Activated T-cell treated with anti-CD3 and anti-CD28 coated beads for 4 hours (primary cell): ENCODE measurements at places on chromosomes 2 and 18.

DNA sequence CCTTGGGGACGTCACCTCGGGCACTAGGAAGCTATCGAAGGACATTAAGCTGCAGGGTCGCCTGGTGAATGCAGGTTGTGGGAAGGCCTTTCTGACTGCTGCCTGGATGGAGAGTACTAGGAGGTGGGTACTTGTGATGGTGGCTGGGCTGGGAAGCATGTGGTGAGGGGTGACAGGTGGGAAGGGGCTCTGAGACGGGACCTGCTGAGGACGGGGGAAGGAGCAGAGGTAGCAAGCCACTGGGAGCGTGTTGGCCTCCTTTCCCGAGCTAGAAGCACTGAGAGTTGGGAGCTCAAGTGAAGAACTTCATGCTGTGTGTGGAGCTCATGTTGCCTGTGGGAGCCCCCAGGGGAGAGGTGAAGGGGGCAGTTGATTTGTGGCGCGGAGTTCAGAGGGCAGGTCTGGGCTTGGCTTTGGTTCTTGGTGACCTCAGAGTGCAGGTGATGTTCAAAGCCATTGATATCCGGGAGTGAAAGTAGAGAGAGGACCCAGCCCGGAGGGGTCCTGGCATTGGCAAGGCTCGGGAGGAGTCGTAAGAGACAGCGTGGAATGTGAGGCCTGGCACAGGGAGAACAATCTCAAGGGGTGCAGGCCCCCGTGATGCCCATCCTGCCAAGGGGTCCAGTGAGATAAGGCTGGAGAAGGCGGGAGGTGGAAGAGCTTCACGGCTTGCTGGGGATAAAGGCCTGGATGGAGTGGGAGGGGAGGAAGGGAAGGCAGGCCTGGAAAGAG lies 13.2 kb downstream of the MROH2A start:
- DNase-seq = no peak

- no peak for DNase-seq
Observed at GRCh38 chr2:201939453-201939941, 94.2 kb upstream of the FZD7 start.

- DNase-seq = no peak
Observed at GRCh38 chr2:190158798-190159434, 96.4 kb upstream of the MSTN start.

DNA sequence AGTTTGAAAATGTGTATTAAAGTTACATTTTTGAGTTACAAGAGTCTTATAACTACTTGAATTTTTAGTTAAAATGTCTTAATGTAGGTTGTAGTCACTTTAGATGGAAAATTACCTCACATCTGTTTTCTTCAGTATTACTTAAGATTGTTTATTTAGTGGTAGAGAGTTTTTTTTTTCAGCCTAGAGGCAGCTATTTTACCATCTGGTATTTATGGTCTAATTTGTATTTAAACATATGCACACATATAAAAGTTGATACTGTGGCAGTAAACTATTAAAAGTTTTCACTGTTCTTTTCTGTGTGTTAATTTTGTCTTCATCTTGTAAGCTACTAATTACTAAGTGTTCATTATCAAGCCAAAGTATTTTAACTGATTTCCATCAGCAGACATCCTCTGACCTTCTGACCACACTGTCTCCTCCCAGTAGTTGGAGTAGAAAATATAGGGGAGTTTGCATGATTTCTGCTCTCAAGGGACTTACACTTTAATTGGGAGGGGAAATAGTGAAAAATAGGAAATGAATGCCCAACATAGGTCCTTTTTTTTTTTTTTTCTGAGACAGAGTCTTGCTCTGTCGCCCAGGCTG lies 4.3 kb downstream of the PMAIP1 start:
- no peak for DNase-seq

GRCh38 chr2:12099374-12099773 lies 352.9 kb downstream of the LPIN1 start:
- DNase-seq = no peak

GRCh38 chr2:170501421-170502043 lies 213.6 kb upstream of the SP5 start:
- no peak for DNase-seq

GRCh38 chr18:34153711-34154110 lies 71.0 kb downstream of the NOL4 start:
- DNase-seq = no peak

DNA sequence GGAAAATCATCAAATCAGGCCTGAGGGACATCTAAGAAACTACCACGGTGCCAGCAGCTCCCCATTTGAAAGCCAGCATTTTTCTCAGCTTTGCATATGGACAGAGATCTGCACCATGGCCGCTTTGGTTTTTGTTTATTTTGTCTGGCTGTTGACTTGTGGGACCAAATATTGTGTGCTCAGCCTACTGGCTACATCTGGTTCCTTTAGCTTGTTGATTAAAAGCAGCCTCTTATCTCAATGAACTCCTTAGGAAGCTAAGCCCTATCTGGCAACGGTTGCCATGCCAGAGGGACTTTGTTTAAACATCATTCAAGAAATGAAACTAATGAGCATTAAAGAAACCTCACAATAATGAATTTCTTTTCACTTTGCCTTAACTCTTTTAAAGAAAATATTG lies 32.4 kb upstream of the CCDC150 start:
- no peak for DNase-seq

DNA sequence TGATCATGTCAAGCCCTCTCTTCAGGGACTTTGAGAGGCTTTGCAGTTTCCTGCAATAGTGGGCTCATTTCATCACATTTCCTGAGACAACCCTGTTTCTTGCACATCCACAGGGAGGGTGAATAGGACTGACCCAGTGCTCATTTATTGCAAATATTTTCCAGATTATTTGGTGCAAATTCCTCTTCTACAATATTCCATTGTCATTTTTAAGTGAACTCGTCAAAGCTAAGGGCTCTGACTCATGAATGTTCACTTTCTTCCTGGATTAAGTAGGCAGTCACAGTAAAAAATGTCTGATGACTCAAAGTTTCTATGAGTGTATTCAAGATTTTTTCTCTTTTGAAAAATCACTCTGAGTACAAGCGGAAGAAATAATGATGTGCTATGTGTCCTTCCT lies 225.5 kb upstream of the GALNT5 start:
- no peak for DNase-seq

- no peak for DNase-seq
Observed at GRCh38 chr2:191436368-191437055, 191.3 kb downstream of the MYO1B start.

DNA sequence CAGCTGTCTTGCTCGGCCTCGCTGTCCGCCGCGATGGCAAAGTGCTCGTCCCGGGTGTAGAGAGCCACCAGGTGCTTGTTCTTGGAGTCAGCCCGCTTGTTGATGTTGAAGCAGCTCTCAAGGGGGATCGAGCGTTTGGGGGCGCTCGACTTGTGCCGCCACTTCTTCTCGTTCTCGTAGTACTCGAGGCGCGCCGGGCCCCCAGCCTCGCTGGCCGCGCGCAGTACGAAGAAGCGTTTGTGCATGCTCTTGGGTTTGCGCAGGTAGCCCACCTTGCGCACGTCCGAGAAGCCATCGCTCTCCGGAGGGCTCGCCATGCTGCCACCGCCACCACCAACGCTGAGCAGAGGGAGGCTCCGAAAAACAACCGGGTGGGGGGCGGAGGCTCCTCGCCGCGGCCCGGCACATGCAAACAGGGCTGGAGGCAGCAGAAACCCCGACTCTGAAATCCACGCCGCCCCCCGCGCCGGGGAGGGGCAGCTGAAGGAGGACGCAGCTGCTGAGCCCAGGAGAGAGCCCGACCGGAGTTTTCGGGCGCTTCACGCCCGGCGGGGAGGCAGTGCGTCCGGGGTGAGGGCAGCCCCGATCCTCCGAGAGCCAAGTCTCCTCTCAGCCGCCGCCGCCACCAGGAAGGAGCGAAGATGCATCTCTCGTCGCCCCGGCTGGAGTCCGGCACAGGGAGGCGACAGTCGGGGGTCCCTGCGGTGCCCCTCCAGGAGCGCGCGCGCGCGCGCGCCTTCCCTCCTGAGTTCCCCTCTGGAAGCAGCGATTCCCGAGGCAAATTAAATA lies 1.0 kb downstream of the IRS1 start:
- DNase-seq = no peak

DNA sequence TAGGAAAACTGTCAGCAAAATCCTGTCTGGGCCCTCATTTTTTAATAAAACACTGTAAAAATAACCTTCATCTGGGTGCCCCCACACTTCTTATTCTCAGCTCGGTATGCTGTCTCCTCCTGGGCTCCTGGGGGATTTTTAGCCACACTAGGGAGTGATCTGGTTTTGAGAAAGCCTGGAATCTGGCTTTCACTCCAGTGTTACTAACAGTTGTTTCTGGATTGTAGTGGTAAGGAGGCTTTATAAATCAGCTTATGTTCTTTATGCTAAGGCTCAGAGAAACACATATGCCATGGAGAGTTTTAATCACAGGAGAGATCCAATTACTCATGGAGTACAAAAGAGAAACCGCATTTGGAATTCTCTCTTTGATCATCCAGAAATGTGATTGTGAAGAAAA lies 744.3 kb upstream of the SOX11 start:
- DNase-seq = no peak

DNA sequence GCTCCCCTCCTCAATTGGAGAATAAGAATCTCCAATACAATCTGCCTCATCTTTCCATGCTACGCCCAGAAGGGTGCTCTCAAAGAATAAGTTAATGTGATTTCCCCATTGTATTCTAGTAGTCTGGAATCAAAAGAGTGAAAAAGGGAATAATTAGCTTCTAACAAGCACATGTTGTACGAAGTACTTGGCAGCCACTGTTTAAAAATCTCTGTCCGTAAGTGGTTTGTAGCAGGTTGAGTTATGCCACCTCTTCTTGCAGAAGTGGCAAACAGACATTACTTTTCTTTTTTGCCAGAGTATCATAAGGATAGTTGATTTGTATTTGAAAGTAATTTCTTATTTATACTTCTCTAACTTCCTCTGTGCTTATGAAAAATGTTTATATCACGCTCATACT lies 184.7 kb downstream of the CD226 start:
- no peak for DNase-seq

DNA sequence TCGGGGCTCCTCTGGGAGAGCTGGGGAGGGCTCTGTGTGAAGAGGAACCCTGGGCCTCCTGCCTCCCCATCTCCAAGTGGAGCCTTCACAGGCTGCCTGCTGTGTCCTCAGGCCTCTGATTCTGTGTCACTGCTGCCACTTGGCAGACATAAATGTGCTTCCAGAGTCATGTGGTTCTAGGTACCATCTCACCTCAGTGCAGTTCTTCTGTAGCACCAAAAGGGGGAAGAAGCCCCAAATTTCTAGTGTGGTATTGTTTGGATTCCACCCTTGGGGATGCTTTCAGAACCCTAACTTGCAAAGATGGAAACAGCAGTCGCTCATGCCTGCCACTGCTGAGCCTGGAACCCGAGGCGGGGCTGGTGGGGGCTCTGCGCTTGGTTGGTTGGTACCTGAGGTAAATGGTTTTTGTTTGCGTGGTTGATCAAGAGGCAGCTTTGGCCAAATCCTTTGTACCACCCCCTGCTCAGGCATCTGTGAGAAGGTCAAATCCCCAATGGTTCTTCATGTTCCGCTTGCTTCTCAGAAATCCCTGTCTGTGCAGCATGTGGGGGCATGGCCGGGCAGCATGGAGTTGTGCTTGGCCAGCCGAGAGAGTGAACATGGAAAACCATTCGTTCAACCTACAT lies 27.5 kb downstream of the COA5 start:
- no peak for DNase-seq

DNA sequence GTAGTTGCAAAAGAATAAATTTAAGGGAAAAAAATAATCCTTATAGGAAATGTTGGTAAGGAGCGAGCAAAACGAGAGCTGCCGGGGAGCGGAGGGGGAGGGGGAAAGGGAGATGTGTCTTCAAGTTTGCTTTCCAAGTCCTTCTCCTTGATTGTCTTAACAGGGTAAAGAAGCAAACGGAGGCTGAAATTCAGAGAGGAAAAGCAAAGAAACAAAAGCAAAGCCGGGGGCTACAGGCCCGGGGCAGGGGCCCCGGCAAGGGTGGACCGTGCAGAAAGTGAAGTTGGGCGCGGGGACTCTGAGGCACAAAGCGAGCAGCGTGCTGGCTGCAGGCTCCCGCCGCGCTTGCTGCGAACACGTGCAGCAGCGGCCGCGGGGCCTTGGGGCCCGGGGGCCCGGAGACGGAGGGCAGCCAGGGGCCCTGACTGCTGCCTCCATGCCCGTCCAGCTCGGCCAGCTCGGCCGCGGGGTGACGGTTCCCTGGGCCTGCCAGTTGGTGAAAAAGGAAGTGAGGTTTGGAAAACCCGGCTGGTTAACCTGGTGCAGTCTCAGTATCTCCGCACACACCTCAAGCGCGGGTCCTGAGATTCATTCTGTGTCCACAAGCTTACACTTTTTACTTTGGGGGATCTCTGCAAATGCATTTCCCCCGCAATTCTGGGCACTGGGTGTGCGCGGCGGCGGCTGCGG lies 4.1 kb downstream of the BCL11A start:
- DNase-seq = no peak

DNA sequence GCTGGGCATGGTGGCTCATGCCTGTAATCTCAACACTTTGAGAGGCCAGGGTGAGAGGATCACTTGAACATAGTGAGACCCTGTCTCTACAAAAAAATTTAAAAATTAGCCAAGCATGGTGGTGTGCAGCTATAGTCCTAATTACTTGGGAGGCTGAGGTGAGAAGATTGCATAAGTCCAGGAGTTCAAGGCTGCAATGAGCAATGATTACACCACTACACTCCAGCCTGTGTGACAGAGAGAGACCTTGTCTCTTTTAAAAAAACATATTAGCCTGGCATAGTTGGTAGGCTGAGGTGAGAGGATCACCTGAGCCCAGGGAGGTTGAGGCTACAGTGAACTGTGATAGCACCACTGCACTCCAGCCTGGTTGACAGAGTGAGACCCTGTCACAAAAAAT lies 13.7 kb downstream of the TRAPPC8 start:
- no peak for DNase-seq

DNA sequence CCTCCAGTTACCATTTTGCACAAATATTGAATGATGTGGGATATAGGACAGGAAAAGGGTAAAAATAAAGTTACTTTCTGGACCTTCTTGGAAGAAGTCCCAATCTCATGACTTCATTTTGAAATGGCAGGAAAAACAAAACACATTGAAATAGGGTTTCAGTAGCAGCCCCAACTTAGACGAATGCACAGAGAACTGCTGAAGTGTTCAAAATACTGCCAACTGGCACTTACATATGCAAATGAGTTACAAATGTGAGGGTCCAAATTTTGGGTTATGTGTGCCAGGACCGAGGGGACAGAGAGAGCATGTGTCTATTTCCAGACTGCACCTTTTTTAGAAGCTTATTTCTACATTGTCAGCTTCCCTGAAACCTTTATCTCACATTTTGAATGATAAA lies 112.9 kb upstream of the CCDC68 start:
- no peak for DNase-seq

- no peak for DNase-seq
Observed at GRCh38 chr2:128735296-128735960, 416.8 kb upstream of the HS6ST1 start.

- DNase-seq = no peak
Observed at GRCh38 chr2:172834881-172835280, 99.2 kb downstream of the RAPGEF4 start.
